ENCODE measurements at places on chromosomes 2 and 18.

- H3K4me3 ChIP-seq: no peak overlapping the region
- no peaks in the 10 kb centered on the region for H3K27me3 ChIP-seq
- H3K27ac ChIP-seq: no peak overlapping the region
- peak; percentile 61 for DNase-seq
- H3K36me3 ChIP-seq: no peaks in the 10 kb centered on the region
- H3K4me1 ChIP-seq: no peaks in the 10 kb centered on the region
Observed at GRCh38 chr2:60260639-60261296, 292.7 kb downstream of the BCL11A start.

GRCh38 chr18:3154214-3154613, 65.6 kb downstream of the MYOM1 start:
- no peak overlapping the region for H3K4me3 ChIP-seq
- no peaks in the 10 kb centered on the region for H3K36me3 ChIP-seq
- H3K4me1 ChIP-seq: no peaks in the 10 kb centered on the region
- H3K27ac ChIP-seq: no peak overlapping the region
- no peak for DNase-seq
- no peaks in the 10 kb centered on the region for H3K27me3 ChIP-seq

- no peak for DNase-seq
- no peaks in the 10 kb centered on the region for H3K36me3 ChIP-seq
- H3K27me3 ChIP-seq: no peaks in the 10 kb centered on the region
- H3K27ac ChIP-seq: no peak overlapping the region
- H3K4me3 ChIP-seq: no peak overlapping the region
- peaks cover 13% of the 10 kb centered on the region for H3K4me1 ChIP-seq
Observed at GRCh38 chr2:179995741-179996515, 11.2 kb downstream of the CWC22 start.

GRCh38 chr2:209681201-209681735, 90.4 kb upstream of the UNC80 start:
- H3K4me1 ChIP-seq: no peaks in the 10 kb centered on the region
- DNase-seq: no peak
- H3K27ac ChIP-seq: no peak overlapping the region
- no peak overlapping the region for H3K4me3 ChIP-seq
- H3K27me3 ChIP-seq: no peaks in the 10 kb centered on the region

DNA sequence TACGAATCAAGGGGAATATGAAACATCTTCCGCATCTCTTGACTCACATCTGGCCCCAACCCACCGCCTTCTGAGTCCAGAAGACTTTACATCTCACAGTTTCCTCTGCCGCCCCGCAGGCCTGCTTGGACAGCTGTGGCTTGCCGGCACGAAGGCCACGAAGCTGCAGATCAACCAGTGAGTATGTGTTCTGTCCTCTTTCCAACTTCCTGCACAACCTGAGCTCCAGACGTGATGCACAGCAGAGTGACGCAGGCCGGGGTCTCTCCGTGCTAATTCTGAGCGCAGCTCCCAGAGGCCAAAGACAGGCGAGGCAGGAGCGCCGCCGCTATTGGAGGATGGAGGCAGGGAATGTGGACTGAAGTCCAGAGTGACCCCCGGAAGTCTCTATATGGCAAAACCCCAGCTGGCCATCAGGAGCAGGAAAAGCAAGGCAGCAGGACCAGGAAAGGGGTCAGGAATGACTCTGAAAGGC, 93.5 kb downstream of the ZCCHC2 start:
- H3K4me1 ChIP-seq: no peaks in the 10 kb centered on the region
- H3K36me3 ChIP-seq: no peaks in the 10 kb centered on the region
- no peak overlapping the region for H3K27ac ChIP-seq
- no peak overlapping the region for H3K4me3 ChIP-seq
- no peak for DNase-seq

- H3K27ac ChIP-seq: no peak overlapping the region
- no peak for DNase-seq
Observed at GRCh38 chr2:208548700-208549099, 142.1 kb downstream of the PTH2R start.

- DNase-seq: no peak
- no peaks in the 10 kb centered on the region for H3K36me3 ChIP-seq
- H3K27ac ChIP-seq: no peak overlapping the region
- no peaks in the 10 kb centered on the region for H3K27me3 ChIP-seq
- H3K4me1 ChIP-seq: no peaks in the 10 kb centered on the region
- H3K4me3 ChIP-seq: no peak overlapping the region
Observed at GRCh38 chr2:192030289-192030688, 164.4 kb downstream of the TMEFF2 start.

GRCh38 chr2:88517759-88518201, 65.3 kb upstream of the FOXI3 start:
- H3K36me3 ChIP-seq: no peaks in the 10 kb centered on the region
- DNase-seq: no peak
- H3K27ac ChIP-seq: no peak overlapping the region
- no peaks in the 10 kb centered on the region for H3K27me3 ChIP-seq

DNA sequence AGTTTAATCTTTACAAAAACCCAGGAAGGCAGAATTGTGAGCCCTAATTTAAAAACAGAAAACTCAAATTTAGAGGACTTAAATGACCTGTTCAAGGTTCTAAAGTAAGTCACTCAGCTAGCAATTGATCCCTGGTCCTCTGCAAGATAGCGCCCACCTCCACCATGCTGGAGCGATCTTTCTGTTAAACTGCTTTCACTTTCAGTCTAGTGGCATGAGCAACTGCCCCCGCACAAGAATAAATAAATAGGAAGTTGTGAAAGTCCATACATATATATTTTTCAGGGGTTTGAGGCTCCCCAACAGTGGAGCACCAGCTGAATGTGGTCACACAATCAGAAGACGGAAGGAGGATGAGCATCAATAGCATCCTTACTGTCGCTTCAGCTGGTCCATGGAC, 217.9 kb downstream of the NAPG start:
- DNase-seq: no peak
- H3K27ac ChIP-seq: no peak overlapping the region
- H3K36me3 ChIP-seq: no peaks in the 10 kb centered on the region
- H3K4me3 ChIP-seq: no peak overlapping the region
- H3K4me1 ChIP-seq: no peaks in the 10 kb centered on the region

- H3K36me3 ChIP-seq: no peaks in the 10 kb centered on the region
- H3K27me3 ChIP-seq: no peaks in the 10 kb centered on the region
- H3K4me1 ChIP-seq: no peaks in the 10 kb centered on the region
- H3K27ac ChIP-seq: no peak overlapping the region
Observed at GRCh38 chr18:78511666-78512601, 467.7 kb upstream of the SALL3 start.

GRCh38 chr2:197159661-197160211, 150.8 kb downstream of the ANKRD44 start:
- no peaks in the 10 kb centered on the region for H3K27me3 ChIP-seq
- no peaks in the 10 kb centered on the region for H3K36me3 ChIP-seq
- no peak for DNase-seq

GRCh38 chr2:239910851-239911640, 114.1 kb downstream of the NDUFA10 start:
- H3K27ac ChIP-seq: peak overlapping the region; percentile 58
- H3K4me1 ChIP-seq: no peaks in the 10 kb centered on the region
- no peaks in the 10 kb centered on the region for H3K36me3 ChIP-seq
- peak; percentile 27 for DNase-seq

GRCh38 chr2:38264396-38265221, 112.5 kb downstream of the ATL2 start:
- H3K36me3 ChIP-seq: no peaks in the 10 kb centered on the region
- no peaks in the 10 kb centered on the region for H3K27me3 ChIP-seq
- no peak for DNase-seq
- H3K4me3 ChIP-seq: no peak overlapping the region

DNA sequence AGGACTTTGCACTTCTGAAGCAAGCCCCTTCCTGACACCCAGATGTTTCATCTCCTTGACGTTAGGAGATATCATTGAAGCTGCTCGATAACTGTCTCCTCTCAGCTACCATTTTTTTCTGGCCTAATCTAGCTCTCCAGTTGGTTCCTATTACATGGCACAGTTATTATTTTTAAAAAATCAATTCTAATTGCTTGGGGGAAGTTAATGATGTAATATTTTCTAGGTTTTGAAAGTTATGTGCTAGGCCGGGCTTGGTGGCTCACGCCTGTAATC, 22.5 kb upstream of the RAB31 start:
- H3K27ac ChIP-seq: peak overlapping the region; percentile 26
- no peak for DNase-seq
- no peaks in the 10 kb centered on the region for H3K36me3 ChIP-seq
- no peaks in the 10 kb centered on the region for H3K27me3 ChIP-seq

DNA sequence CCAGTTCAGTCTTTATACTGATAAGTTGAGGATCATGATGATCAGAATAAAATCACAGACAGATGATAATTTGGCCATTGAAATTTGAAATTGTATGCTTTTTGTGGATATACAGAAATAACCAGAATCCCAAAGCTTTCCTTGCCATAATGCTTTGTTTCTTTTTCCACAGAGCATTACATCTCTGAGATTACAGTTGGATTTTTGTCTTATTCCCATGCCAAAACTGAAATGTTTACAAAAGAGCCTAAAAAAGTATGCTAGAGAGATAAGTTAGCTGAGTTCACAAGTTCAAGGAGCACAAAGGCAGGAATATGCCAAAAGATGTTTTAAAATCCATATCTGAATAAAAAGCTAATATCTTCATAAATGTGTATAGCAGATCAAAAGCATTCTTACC, 321.3 kb downstream of the PID1 start:
- H3K4me3 ChIP-seq: no peak overlapping the region
- no peak for DNase-seq
- no peaks in the 10 kb centered on the region for H3K36me3 ChIP-seq
- H3K27me3 ChIP-seq: no peaks in the 10 kb centered on the region

DNA sequence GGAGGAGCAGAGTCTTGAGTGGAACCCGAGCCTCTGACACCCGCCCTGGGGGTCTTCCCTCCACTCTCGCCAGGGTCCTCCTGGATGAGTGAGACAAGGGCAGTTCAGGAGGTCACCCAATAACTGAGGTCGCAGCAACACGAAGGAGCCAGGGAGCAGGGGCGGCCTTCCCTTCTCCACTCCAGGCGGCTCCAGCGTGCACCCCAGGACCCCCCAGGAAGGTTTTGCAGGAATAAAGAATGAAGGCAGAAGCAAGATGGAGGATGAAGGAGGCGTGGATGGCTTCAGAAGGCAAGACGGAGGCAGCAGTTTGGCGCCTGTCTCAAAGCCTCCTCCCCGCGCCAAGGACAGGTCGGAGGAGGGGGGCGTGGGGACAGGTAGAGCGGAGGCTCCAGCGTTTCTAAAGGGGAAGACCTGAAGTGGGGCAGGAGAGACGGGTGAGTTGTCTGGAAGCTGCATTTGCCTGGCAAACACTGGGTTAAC, 579 bp upstream of the ITM2C start:
- no peak for DNase-seq
- H3K27me3 ChIP-seq: peaks cover 7% of the 10 kb centered on the region
- H3K4me3 ChIP-seq: no peak overlapping the region

GRCh38 chr18:52582516-52582915, 242.5 kb downstream of the DCC start:
- no peak overlapping the region for H3K27ac ChIP-seq
- no peak overlapping the region for H3K4me3 ChIP-seq
- DNase-seq: no peak
- no peaks in the 10 kb centered on the region for H3K27me3 ChIP-seq
- H3K36me3 ChIP-seq: no peaks in the 10 kb centered on the region
- no peaks in the 10 kb centered on the region for H3K4me1 ChIP-seq

DNA sequence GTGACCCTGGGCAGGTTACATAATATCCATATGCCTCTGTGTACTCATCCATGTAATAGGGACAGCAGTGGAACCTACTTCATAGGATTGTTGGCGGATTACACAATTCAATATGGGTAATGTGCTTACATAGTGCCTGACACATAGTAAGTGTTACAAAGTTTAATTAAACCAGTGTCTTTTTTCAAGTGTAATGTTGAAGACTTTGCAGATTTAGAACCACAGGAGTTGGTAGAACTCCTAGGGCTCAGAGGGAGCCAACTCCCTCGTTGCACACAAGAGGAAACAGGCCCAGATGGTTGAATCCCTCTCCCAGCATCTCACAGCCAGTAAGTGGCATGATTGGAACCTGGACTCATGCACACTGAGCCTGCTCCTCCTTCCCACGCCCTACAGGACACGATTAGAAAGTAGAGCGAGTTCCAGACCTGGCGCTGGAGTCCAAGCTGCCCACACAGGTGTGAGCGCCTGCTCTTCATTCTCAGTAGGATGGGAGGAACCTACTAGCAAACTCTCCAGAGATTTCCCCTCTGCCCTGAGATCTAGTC, 97.8 kb downstream of the VSNL1 start:
- no peaks in the 10 kb centered on the region for H3K27me3 ChIP-seq
- no peak overlapping the region for H3K27ac ChIP-seq
- no peak overlapping the region for H3K4me3 ChIP-seq
- H3K36me3 ChIP-seq: no peaks in the 10 kb centered on the region
- no peak for DNase-seq
- H3K4me1 ChIP-seq: peaks cover 5% of the 10 kb centered on the region

DNA sequence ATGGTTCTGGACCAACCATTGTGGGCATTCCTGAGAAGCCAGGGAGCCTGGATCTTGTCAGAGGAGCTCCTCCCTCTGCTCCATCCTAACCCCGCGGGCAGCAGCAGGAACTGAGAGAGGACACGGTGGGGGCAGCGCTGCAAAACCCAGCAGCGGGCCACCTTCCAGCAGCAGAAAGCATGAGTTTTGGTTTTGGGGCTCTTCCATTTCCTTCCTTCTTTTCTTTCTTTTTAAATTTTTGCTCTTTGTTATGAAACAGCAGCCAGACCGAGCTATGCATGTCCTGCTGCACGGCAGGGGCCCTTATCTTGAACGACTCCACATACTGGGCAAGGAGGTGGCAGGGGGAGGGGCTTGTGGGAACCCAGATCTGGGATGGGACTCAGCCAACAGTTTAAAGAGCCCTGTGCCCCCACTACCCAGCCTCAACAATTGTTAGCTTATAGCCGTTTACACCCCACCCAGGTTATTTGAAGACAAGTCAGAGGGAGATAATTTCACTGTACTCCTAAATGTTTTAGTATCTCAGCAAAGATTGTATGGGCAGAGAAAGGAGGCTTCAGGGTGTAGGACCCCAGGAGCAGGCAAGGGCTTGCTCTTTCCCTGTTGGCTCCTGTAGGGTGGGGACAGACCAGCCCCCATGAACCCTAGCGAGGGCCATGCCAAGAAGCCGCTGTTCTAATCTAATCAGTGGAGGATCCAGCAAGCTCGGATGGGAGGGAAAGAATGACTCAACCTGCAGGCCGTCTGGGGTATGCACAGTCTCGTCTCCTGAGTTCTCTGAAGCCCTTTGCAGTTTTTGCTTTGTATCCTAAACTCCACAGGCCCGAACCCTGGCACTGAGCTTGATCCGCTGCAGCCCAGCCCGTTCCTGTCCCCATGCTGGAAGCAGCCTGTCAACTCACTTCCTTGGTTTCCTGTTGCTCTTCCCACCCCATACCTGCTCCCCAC, 75.3 kb downstream of the LRRFIP1 start:
- peaks cover 43% of the 10 kb centered on the region for H3K4me1 ChIP-seq
- DNase-seq: peak; percentile 65
- H3K27ac ChIP-seq: peak overlapping the region; percentile 39
- H3K36me3 ChIP-seq: no peaks in the 10 kb centered on the region
- H3K27me3 ChIP-seq: no peaks in the 10 kb centered on the region

DNA sequence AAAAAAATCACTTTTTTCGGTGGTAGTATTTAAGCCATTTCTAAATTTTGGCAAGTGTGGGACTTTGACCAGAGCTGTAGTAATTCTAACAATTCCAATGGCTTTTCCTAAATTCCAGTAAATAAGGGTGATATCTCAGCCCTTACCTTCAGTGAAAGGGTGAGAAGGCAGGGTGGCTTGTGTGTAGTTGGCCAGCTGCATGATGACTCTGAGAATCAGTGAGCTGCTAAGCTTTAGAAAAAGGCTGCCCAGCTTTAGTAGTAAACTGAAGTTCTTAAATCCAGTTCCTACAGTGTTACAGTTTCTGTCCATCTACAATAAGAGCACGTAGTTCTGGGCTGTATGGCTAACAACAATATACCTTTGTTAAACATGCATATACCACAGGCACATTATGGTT, 42.0 kb downstream of the OXER1 start:
- no peak for DNase-seq
- H3K27ac ChIP-seq: peak overlapping the region; percentile 79
- H3K4me3 ChIP-seq: no peak overlapping the region
- H3K27me3 ChIP-seq: no peaks in the 10 kb centered on the region
- H3K4me1 ChIP-seq: peaks cover 14% of the 10 kb centered on the region
